ENCODE measurements at places on chromosomes 11 and 22.

GRCh38 chr11:123330948-123331347 is 99.1 kb upstream of the GRAMD1B start:
- no peak for DNase-seq

DNA sequence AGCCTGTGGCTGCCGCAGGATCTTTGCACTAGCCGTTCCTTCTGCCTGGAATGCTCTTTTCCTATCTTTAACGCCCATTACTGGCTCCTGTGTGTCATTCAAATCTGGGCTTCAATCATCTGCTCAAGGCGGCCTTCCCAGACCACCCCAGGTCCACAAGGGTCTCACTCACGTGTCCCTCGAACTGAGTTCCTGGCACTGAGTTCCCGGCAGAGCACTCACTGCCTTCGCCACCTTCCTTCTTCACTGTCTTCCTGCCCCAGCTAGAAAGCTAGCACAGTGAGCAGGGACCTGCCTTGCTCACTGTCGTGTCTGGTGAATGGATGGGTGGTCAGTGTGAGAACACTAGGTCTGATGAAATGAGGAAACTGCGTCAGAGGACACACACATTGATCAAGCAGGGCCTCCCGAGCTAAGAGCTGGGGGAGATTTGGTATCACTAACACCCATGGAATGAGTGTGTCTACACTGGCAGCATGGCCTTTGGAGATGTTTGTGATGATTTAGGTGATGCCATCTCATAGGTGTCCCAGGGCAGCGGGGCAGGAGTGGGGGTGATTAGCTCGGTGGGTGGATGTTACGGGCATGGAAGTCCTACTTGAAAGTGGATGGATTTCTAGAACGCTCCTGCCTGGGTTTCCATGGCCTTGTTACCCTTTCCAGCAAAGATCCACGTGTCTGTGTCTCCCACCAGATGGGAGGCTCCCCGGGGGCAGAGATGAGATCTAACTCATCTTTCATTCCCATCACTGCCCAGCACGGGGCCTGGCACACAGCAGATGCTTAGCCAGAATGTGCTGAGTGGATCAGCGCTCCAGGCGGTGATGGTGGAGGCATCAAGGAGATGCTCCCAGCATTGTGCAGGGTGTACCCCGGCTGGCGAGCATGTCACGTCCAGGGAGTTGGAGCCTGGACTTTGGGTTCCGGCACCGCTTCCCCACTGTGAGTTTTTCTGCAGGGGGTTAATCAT is 64.5 kb downstream of the SHISAL1 start:
- DNase-seq: no peak

DNA sequence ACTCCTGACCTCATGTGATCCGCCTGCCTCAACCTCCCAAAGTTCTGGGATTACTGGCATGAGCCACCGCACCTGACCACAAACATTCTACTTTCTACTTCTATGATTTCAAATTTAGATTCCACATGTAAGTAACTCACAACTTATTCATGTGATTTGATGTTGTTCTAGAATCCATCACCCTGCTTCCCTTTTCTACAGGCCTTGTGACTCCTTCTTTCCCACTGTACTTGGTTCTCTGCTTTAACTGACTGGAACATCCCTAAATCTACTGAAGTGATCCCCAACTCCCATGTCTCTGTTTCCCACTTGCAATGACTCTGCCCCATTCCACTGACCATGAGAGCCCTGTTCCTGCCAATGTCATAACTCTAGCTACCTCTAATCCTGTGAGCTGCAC is 25.7 kb upstream of the MRPL17 start:
- DNase-seq: no peak

- DNase-seq: no peak
Observed at GRCh38 chr11:79393362-79394043, 47.3 kb downstream of the TENM4 start.

DNA sequence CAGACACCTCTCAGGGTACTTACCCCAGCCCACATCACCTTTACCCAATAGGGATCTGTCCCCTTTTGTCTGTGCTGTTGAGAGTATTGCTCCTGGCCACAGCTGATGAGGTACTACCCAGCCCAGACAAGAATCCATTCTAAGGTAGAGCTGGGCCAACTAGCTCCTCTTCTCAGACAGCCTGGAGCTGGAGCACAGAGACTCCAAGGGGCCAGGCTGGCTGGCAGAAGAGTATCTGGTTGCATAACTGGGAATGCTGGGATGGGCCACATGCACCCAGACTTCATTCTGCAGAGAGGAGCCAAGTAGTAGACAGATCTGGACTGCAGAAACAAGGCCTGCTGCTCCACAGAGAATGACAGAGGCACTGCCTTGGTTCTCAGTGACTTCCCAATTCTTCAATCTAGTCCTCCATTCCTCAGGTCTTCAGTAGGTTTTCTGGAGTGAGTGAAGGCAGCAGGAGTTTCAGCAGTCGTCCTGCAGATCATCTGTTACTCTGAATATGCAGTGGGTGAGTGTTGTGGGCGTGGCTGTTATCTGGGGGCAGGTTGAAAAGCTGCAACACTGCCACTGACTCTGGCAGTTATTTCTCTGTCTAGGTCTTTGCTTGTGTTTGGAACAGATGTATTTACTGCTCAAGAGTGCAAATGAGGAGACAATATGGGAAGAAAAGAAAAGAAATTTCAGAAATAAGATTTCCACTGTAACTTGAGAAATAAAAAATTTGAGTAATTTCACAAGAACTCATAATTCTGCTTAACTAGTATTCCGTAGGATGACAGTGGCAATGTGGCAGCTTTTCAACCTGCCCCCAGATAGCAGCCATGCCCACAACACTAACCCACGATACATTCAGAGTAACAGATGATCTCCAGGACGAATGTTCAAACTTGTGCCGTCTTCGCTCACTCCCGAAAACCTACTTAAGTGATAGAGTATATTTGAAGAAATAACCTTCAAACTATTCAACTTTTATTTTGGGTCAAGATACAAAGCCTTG is 34.9 kb downstream of the MAPK1 start:
- DNase-seq: no peak

DNA sequence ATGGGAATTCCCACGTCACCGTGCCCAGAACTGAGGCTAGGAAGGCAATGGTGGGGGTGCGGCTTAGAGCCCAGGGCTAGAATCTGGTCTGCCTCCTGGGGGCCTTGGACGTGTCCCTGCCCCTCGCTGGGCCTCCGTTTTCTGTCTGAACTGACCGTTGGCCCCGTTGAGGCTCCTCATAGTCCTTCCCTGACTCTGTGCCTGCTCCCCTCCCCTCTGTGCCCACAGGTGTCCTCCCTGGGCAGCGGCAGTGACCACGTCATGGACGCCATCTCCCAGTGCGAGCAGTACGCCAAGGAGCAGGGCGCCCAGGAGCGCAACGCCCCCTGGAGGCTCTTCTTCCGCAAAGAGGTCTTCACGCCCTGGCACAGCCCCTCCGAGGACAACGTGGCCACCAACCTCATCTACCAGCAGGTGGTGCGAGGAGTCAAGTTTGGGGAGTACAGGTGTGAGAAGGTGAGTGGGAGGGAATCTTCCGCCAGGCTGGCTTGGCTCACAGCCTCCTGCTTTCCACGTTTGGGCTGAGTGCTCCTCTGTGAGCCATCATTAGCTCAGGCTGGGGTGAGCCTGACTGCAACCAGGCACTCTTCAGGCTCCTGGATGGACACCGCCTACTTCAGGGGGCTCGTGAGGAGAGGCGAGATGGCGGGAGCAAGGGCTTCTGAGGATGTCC is 63.9 kb downstream of the MYO7A start:
- no peak for DNase-seq

DNA sequence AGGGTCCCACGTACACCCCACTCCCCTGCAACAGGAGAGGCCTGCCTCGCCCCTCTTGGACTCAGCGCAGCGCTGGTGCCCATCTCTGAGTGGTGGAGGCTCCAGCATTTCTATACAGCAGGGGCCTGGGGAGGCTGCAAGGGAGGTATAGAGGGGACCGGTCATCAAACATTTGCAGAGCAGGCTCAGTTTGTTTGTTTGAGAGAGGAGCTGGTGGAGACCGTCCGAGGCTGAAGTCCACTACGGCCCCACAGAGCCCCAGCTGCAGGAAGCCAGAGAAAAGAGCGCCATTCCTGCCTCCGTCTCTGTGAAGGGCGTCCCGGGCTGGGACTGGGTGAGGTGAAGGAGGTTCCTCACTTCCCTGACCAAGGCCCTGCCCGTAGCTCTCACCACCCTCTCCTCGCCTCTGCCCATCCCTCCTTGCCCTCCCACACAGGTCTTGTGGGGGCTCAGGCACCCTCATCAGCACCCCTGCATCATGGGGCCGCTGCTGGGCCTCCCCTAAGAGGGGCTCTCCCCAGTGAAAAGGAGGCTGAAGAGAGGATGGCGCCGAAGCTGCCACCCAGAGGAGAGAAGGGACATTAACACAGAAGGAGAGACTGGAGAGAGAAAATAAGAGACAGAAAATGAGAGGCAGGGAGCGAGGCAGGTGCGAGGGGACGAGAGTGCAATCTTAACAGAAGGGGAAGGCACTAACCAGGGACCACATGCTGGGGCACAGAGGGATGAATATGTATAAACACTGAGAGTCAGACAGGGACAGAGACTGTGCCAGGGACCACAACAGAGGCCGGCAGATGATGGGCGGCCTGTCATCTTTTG is 24.5 kb downstream of the RPUSD4 start:
- DNase-seq: no peak

DNA sequence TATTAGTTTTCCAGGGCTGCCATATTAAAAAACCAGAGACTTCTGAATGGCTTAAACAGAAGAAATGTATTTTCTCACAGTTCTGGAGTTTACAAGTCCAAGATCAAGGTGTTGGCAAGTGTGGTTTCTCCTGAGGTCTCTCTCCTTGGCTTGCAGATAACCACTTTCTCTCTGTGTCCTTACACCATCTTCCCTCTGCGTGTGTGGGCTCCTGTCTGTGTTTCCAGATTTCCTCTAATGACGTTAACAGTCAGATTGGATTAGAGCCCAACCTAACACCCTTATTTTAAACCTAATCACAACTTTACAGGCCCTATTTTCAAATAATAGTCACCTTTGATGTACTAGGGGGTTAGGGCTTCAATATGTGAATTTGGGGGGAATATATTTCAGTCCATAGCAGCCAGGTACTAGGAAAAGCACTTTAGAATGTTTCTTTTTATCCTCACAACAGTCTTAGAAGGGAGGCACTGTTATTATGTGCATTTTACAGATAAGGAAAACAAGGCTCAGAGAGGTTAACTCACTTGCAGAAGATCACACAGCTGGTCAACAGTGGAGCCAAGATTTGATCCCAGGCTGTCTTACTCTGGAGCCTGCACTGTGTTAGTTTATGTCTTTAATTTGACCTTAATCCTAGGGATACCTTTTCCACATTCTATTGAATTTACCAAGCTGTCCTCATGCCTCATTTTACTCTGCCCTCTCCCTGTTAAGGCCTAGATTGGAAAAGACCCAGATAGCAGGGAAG is 116.4 kb upstream of the CRYBB3 start:
- DNase-seq: no peak

- no peak for DNase-seq
Observed at GRCh38 chr11:60498399-60498798, 5.8 kb downstream of the MS4A12 start.

GRCh38 chr11:65013130-65013887 is 651 bp upstream of the ARL2 start:
- peak; percentile 91 for DNase-seq

DNA sequence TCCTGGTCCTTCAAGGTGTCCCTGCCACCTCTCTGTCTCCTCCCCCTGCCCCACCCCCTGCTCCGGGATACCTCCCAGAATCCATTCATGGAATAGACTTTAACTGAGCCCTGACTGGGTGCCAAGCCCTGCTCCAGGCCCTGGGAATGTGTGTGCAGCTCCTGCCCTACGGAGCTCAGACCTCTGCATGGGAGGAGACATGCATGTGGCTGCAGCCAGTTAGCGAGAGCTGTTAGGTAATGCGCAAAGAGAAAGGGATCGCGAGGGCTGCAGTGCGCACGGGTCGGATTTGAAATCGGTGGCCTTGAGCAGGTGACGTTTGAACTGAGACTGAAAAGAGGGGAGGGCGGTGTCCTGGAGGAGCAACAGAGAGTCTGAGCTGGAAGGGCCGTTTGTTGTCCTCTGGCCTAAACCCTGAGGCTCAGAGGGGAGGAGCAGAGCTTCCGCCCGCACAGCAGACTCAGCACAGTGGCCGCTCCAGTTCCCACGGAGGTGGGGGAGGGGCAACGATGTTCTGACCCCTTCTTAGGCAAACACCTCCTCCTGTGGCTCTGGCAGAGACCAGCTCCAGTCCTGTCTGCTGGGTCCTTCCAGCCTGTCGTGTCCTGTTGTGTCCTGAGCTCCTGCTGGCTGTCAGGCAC is 19.8 kb upstream of the LRRC10B start:
- DNase-seq: no peak

DNA sequence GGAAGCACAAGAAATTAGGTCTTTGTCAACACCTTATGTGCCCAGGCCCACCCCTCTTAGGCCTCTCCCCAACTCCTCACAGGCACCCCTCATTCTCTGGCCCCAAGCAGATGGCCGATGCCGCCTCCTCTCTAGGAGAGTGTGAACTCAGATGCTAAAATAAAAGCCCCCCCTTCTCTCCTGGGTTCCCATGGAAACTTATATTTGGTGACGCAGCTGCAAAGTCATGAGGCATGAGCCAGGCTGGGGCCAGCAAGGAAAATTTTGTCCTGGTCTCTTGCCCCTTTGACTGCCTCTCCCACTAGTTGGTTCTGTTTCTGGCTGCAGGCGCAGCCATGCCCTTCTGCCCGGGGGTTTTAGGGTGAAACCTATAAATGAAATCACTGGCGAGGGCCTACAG is 11.8 kb downstream of the RCOR2 start:
- DNase-seq: no peak

DNA sequence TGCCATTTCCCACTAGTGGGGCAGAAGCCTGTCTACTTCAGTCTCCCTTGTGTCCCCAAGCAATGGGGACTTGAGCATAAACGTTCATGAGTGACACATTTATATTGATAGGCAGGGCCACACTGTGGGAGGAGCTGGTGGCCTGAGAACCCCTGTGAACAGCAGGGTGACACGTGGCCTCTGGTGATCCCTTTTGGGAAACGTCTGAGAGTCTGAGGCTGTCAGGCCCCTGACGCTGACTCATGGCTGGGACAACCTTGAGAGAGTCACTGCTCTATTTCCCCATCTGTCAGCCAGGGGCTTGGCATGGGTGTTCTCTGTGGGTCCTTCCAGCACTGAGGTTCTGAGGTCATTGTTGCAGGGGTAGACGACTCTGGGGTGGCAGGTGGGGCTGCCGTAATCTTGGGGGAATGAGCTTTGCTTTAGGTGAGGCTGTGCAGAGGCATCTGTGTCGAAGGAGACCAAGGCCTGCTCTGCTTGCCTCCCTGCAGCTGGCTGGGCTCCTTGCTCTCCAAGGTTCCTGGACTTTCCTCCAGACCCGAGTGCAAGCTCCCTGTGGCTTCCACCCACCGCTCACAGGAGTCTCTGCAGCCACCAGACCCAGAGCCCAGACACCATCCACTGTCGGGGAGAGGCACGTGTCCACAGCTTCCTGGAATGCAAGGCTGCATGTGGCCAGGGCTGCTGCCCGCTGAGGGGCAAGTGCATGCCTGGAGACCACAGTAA is 54.7 kb downstream of the SMIM38 start:
- no peak for DNase-seq

- DNase-seq: no peak
Observed at GRCh38 chr11:117092951-117093590, 5.2 kb downstream of the SIK3 start.

DNA sequence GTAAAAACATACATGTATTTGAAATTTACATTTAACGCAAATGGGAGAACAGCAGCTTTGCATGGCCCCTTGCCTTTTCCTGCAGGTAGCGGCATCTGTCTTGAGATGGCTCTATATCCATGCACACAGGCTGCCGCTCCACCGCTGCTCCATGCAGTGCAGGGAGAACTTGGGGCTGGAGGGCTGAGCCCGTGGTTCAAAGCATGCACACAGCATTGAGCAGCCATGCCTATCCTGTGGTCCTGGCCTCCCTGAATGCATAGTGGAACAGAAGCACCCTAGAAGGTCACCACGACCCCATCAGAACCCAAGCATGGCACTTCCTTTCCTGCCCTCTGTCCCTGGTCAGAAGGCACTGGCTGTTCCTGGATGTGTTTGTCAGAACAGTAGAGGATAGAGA is 35.0 kb upstream of the TP53I11 start:
- DNase-seq: no peak

All from CD4-positive, alpha-beta T cell treated with Interleukin-15 for 1 hour (primary cell).